Hypothalamus (tissue), 51 donors: ENCODE measurements at places on chromosomes 11 and 22.
A peak's percentile ranks its signal among the peaks of the same experiment; 100 is the strongest.

- DNase-seq: no peak
Measured at GRCh38 chr11:115184901-115185300, 319.3 kb downstream of the CADM1 start.

- no peak for DNase-seq
Measured at GRCh38 chr11:2158296-2158737, 2.7 kb downstream of the INS start.

DNA sequence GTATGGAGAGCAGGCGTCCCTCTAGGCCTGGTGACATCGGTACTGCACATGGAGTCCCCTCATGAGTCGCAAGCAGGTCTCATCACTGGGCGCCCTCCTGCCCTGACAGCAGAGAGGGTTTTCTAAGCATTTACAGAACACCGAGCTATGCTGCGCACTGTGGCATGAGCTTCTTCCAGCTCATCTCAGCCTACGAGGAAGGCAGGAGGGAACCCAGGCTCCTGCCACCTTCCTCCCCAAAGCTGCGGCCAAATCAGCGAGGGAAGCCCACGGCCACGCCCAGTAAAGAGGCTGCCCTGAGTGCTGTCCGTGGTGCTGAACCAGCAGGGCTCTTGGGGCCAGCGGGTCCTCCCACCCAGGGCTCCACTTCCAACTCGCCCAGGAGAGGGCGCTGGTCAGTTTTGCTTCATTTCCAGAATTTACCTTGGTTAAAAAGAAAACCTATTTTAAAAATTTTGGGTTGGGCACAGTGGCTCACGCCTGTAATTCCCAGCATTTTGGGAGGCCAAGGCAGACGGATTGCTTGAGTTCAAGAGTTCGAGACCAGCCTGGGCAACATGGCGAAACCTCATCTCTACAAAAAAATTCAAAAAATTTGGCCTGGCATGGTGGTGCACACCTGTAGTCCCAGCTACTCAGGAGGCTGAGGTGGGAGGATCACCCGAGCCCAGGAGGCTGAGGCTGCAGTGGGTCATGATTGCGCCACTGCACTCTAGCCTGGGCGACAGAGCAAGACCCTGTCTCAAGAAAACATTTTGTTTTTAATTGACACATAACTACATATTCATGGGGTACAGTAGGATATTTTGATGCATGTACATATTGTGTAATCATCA is 34.2 kb downstream of the PHF21B start:
- DNase-seq: peak; percentile 31

DNA sequence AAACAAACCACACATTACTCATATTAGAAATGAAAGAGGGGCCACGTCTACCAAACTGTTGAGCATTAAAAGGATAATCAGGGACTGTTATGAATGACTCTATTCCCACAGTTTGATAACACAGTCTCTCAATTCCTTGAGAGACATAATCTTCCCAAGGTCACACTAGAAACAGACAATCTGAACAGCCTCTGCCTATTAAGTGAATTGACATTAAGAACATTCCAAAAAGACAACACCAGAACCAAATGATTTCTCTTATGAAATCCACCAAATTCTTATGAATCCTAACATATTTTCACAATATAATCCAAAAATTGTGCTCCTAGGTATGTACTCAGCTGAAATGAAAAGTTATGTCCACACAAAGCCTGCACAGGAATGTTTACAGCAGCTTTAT is 4.6 kb downstream of the RFPL1 start:
- no peak for DNase-seq

GRCh38 chr11:106233191-106233590 is 155.7 kb downstream of the AASDHPPT start:
- no peak for DNase-seq

GRCh38 chr22:41952713-41953112 is 763 bp downstream of the SMIM45 start:
- no peak for DNase-seq
